ENCODE measurements at places on chromosomes 13 and 19.

DNA sequence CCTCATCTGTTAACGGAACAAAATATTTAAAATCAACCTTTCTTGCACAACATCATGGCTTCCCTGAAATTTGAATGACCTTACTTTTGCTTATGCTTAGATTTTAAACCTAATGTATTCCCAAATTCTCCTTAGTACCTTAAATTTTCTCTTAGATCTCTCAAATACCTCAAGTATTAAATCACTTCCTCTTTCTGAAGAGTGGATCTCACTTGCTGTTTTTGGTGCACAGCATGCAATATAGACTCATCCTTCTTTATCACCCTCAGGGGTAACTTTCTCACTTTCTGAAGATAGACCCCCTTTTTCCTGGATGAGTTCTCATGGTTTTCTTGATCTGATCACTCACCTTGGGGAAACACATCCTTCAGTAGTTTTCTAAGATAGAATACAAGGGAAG lies 871.7 kb downstream of the DACH1 start:
- no peak for DNase-seq

DNA sequence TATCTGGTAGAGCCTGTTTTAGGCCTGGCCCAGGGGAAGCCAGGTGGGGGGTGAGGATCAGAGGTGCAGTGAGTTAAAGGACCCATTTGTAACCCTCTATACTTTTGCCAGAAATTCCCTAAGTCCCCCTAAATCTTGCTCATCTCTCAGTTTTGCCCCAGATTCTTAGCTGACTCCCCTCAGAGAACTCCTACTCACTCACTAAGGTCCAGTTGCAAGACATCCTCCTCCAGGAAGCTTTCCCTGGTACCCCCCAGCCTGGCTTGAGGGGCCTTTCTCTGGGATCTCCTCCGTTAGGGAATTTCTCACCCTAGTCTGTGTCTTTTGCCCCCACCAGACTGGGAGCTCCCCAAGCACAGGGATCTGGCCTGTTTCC lies 1.9 kb downstream of the TSKS start:
- no peak for DNase-seq

GRCh38 chr13:31755803-31756212 lies 16.5 kb downstream of the RXFP2 start:
- no peak for DNase-seq

DNA sequence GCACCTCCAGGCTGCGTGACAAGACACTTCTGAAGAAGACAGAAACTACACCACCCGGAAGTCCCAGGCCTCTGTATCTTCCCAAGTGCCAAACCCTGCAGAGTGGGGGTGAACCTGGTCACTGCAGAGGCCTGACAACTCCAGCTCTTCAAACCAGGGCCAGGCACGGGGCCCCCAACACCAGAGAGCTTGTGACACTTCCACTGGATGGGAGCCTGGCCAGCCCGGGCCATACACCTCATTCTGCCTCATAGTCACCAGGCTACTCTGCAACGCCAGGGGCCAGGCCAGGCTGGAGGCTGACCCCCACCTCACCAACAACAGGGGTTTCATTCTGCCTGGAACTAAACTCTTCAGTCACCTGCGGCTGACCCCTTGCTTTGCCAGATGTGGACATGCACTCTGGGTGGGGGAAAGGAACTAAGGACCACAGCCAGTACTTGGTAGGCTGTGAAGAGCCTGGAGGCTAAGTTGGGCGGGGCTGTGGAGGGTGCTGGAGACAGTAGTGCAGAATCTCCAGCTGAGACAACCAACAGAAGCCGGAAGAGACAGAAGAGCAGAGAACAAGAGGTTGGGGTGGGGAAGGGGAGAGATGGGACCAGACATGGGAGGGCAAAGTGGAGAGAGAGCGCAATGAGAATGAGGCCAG lies 23.0 kb downstream of the TUBA3C start:
- DNase-seq, result no peak

DNA sequence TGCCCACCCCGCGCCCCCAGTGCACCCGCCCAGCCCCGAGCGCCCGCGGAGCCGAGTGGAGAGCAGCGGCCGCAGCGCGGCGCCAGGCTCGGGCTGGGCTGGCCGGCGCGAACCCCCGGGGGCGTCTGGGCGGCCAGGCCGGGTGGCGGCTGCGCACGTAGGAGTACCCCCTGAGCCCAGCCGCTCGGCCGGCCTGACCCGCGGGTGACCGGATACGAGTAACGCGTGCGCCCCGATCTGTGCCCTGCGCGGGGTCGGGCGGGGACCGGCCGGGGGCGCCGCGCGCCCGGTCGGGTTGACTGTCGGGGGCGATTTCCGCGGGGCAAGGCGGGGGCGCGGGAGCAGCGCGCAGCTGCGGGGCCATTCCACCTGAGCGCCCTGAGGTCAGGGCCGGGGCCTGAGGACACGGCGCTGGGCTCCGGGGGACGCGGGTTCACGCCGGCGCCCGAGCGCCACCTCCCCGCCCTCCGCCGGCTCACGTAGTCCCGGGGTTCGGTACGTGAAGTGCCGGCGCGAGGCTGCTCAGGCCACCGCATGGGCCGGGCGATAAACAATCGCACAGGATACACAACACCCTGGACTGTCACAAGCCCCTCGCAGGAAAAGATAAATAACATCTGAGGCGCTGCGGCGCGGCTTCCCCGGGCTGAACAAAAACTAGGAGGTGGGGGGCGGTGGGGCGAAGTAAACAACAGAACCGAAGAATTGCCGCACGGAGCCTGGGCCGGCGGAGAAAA lies 37.6 kb upstream of the FLT1 start:
- no peak for DNase-seq

GRCh38 chr13:28552288-28552687 lies 57.4 kb upstream of the FLT1 start:
- DNase-seq, result no peak

DNA sequence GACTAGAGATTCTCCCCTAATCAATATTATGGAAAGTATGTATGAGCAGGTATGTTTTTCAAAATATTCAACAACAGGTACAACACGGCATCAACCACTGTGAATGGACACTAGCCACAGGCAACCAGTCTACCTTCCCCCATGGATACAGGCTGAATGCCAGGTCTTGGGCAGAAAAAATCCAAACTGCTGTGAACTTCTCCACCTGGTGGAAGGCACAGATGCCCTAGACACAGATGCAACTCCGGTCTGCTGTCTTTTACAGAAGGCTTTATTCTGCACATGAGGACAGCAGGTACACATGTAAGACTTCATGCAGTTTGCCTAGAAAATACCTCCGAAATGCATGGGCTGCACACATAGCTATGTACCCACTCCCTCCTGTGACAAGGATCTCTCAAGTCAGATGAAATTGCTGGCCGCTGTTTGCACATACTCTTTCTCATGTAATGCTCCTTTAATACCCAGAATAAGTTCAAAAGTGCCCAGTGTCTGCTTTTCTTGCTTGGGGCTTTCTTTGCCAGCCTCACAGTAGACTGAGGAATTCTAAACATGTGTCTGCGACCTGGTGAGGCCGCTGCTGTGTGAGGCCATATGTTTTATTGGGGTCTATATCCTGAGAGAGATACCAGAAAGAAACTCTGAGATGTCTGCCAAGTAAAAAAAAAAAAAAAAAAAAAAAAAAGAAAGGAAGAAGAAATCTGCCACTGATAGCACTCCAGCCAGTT lies 325.9 kb downstream of the FOXO1 start:
- no peak for DNase-seq

- no peak for DNase-seq
Observed at GRCh38 chr13:113841353-113841650, 22.6 kb downstream of the GAS6 start.

- DNase-seq, result no peak
Observed at GRCh38 chr13:29471551-29471950, 123.9 kb downstream of the SLC7A1 start.

DNA sequence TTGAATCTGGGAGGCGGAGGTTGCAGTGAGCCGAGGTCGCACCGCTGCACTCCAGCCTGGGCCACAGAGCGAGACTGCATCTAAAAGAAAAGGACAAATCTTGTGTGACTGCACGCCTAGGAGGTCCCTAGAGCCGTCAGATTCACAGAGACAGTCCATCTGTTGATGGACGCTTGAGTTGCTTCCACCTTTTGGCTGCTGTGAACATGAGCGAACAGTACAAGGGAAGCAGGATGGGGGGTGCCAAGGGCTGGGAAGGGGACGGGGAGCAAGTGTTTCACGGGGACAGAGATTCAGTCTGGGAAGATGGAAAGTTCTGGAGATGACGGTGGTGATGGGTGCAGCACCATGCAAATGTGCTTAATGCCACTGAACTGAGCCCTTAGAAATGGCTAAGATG lies 78.7 kb downstream of the GNG7 start:
- no peak for DNase-seq

GRCh38 chr19:28889941-28890670 lies 322.8 kb downstream of the UQCRFS1 start:
- DNase-seq, result peak; percentile 25

- DNase-seq, result no peak
Observed at GRCh38 chr13:109883181-109884180, 97.1 kb upstream of the IRS2 start.

- DNase-seq, result no peak
Observed at GRCh38 chr13:30022796-30023195, 172.4 kb upstream of the UBL3 start.

- no peak for DNase-seq
Observed at GRCh38 chr13:107937848-107938247, 277.5 kb downstream of the LIG4 start.

DNA sequence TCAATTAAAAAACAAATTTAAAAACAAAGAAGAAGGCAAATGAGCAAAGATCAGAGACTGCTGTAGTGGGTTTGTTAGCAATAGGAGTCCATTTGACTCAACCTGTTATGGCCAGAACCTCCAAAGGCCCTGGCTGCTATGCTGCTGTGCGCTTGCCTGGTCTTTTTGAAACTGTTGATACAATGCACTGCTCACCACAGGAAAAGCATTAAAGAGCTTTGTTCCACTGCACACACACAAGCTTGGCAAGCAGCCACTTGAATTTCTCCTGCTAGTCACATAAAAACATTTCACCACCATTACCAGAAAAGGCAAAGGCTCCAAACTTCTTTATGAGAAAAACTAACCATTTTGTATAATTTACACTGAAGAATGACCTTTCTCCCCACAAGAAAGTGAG lies 132.2 kb downstream of the FREM2 start:
- peak; percentile 68 for DNase-seq

- no peak for DNase-seq
Observed at GRCh38 chr13:75993823-75994222, 357.7 kb downstream of the LMO7 start.

DNA sequence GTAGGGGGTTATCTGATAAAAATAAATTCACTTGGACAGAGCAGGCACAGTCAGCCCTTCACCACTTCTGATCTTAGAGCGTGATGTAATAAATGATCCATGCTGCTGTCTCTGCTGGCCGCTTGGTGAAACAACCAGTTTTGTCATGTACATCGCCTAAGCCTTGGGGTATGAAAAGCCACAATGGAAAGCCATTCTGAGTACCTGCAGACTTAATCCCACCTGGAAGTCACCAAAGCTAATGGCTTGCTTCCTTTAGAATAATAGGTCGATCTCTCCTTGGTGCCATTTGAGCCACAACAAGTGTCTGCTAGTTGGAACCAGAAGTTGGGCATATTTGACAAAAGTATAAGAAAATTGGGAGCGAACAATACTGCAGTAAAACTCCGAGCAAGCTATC lies 1649.7 kb upstream of the SPRY2 start:
- DNase-seq, result no peak

DNA sequence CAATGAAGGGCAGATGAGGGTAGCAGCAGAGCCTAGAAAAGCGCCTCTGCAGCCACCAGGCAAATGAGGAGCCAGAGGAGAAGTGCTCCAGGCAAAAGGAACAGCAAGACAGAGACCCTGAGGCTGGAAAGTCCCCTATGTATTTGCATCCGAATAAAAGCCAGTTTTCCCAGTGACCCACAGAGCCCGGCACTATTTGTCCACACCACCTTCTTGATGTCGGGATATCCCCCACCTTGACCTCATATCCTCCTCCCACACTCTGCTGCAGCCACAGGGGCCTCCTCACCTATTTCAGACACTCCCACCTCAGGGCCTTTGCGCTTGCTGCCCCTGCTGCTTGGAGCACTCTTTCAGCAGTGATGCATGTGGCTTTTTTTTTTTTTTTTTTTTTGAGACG lies 6.6 kb downstream of the ATG4D start:
- DNase-seq, result no peak

- DNase-seq, result no peak
Observed at GRCh38 chr19:39670998-39671397, 15.3 kb downstream of the LGALS16 start.

DNA sequence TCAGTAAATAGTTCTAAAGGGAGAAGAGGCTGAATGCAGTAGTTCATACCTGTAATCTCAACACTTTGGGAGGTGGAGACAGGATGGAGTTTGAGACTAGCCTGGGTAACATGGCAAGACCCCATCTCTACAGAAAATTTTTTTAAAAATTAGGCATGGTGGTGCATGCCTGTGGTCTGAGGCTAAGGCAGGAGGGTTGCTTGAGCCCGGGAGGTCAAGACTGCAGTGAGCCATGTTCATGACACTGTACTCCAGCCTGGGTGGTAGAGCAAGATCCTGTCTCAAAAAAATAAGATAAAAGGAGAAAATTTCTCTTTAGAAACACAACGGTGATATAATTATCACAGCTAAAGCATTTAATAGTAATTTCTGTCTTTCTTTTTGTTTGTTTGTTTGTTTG lies 57.1 kb downstream of the SIPA1L3 start:
- DNase-seq, result no peak
